CD8-positive, alpha-beta T cell (primary cell): ENCODE measurements at places on chromosomes 12 and 14.

- peak; percentile 21 for DNase-seq
These were observed 768 bp downstream of the PTPN11 start for GRCh38 chr12:112419297-112420133.

DNA sequence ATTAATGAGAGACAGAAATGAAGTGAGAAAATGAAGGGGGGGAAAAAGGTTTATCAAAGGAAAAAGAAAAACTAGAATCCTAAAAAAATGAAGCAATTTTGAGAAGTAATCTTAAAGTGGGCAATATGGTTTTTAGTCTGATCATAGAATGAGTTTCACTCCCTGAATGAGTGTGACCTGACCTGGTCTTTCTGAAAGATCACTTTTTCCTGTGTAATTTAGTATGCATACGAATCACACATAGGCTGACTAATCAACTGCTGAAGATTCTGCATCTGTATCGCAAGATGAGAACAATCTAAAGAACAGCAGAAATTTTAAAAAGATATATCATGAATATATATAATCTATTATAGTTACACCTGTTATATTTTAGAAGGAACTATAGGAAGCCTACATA, 11.3 kb downstream of the GNPTAB start:
- no peak for DNase-seq

DNA sequence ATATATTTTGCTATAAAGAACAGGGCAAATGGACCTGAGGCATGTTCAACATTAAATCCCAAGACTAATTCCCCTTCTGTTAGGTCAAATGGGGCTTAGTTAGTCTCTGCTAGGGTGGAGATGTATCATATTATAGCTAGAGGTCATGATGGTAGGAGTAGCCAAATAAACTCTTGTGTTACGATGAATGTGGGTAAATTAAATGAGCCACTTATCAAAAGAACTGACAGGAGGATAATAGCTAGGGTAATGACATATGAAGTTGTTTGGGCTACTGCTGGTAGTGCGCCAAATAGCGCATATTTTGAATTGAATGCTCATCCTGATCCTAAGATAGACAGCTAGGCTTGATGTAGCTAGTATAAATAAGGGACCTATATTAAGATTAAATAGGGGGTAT, 445.0 kb downstream of the GXYLT1 start:
- DNase-seq = no peak

- DNase-seq = no peak
These were observed 7.8 kb downstream of the ADIPOR2 start for GRCh38 chr12:1698720-1699119.

DNA sequence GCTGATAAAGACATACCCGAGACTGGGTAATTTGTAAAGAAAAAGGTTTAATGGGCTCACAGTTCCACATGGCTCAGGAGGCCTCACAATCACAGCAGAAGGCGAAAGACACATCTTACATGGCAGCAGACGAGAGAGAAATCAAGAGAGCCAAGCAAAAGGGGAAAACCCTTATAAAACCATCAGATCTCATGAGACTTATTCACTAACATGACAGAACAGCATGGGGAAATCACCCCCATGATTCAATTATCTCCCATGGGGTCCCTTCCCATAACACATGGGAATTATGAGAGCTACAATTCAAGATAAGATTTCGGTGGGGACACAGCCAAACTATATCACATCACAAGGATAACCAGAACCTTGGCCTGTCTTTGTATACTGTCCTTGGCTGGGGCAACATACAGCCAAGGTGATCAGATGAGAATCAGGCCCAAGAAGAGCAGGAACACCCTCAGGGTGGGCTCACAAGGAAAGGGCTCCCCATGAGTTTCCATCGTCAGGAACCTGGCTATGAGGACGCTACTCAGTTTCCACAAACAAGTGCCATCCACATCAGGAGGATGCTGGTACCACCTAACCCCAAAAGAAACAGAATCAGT, 152.7 kb downstream of the FOXN3 start:
- DNase-seq = no peak

- DNase-seq = no peak
These were observed 12.2 kb downstream of the SDR9C7 start for GRCh38 chr12:56922031-56922430.

- no peak for DNase-seq
These were observed 15.5 kb downstream of the FZD10 start for GRCh38 chr12:130177635-130178242.

GRCh38 chr14:91175291-91176201, 61.7 kb downstream of the DGLUCY start:
- no peak for DNase-seq

DNA sequence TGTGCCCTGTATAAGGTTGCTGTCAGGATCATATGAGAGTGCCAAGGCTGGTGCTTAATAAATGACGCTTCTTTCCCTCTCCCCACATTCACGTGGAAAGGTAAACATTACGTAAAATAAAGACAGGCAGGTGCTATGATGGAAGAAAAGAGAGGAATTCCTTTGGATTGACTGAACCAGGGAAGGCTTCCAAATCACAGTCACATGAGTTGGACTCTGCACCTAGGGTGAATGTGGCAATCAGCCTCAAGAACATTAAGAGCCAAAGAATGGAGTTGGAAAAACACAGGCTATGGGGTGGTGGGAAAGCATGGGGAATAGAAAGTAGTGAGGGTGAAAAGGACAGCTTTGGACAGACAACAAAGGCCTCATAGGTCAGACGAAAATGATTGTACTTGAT, 473.1 kb downstream of the VRK1 start:
- no peak for DNase-seq

GRCh38 chr12:42893803-42894202, 304.3 kb upstream of the PRICKLE1 start:
- no peak for DNase-seq

DNA sequence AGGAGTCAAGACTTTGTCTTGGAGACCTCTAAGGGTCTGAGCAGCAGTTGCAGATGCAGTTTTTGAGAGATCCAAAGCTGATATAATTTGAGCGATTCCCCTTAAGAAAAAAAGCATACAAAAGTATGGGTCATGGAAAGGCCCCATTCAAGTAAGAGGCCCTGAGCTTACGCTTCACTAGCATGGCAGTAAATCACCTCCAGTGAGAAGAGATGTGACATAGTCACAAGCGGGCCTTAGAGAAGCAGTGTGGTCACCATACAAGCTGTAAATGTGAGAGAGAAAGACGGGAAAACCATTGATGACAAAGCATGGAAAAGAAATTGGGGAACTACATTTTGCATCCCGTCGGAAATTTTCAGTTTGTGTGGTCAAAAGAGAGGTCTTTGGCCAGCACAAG, 70.6 kb upstream of the GSC start:
- no peak for DNase-seq

DNA sequence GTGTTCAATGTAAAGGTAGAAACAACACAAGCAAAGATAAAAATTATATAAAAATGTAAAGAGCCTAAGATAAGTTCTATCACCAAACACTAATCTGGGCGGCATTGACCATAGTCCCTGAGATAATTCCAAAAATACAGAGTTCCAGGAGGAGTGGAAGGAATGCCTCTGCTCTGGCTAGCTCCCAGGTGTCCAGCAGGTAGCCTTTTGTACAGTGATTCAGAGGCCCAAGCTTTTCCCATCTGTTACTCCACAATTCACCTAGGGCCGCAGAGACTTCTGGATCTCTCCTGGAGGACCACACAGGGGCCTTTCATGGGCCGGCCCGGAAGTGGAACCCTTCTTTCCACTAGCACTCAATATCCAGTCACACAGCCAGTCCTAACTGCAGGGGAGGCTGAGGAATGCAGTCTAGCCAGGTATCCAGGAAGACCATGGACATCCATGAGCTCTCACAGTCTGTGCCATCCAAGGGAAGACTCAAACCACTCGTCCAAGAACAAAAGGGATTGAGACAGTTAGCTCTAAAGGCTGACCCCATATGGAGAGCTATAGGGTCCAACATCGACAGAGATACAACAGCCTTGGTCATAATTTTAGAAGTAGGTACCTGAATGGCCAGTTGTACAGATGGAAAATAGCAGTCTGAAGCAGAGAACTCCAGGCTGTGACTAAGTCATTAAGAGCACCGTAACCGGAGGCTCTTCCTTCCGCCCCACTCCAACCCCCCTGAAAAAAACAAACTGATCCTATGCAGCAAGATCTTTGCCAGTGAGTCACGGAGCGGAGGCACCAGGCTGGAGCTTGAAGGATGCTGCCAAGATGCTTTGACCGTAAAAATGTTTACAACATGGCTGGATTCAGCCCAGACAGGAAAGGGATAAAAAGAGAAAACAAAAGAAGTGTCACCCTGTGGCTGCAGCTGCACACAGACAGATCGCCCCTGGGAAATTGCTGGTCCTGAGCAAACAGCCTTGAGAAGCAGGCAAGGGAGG, 204.8 kb downstream of the NUAK1 start:
- no peak for DNase-seq

DNA sequence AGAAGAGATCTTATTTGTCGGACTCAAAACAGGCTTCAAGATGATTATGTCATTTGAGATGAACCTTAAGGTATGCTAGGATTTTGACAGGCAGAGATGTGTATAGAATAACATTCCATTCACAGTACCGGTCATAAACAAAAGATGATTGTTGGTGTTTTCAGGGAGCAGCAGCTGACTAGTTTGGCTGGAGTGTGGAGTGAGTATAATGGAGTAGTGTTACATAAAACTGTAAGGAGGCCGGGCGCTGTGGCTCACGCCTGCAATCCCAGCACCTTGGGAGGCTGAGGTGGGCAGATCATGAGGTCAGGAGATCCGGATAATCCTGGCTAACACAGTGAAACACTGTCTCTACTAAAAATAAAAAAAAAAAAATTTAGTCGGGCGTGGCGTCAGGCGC, 23.9 kb downstream of the SERPINA10 start:
- no peak for DNase-seq

DNA sequence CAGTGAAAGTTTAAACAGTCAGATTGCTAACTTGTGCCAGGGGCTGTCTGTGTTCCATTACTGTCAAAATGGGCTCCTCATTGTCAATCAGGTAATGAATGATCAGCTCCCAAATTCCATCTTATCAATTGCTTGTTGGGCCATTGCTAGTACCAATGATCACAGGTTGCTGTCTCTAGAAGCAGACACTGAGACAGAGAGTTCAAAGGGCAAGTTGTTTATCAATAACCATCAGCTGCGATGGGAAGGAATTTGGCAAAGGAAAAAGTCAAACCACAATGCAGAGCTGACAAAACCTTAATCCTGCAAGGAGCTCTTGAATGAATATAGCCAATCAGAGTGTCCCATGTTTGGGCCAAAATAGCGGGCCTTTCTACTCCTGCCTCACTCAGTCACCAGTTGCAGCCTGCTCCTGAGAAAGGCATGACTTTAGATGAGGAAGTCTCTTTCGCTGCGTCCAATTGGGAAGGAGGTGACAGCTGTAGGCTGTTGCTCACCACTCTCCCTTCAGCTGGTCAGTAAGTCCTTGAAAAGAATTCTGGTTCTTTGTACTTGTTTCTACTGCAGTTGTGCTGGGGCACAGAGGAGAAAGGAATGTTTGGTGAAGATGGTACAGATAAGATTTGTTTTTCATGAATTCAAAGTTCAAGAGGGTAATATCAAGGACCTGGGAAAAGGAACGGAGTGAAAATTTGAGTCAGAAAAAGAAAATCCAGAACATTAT, 179.2 kb upstream of the PDE3A start:
- no peak for DNase-seq

GRCh38 chr12:15192720-15193119, 28.5 kb downstream of the RERG start:
- no peak for DNase-seq

- DNase-seq = no peak
These were observed 147.8 kb downstream of the GCH1 start for GRCh38 chr14:54754623-54755386.

DNA sequence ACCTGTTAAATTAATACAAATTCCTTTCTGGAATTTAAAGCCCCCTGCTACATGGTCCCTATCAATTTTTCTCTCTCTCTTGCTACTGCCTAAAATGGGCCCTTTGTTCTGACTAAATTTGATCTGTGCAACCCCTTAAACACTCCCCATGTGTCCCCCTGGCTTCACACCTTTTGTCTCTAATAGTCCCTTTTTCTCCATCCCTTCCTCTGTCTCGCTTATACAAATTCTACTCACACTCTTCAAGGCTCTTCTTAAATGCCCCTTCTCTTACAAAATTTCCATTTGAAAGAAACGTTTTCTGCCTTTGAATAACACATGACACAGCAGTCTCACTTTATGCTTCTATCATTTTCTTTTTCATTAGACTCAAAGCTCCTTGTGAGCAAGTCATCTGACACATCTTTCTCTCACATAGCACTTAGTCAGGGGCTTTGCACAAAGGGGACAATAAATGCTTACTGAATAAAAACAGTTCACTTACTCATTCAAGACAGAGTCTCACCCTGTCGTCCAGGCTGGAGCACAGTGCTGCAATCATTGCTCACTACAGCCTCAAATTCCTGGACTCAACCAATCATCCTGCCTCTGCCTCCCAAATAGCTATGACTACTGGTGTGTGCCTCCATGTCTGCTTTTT, 41.5 kb upstream of the NR2C1 start:
- DNase-seq = no peak

GRCh38 chr12:38555620-38556591, 239.3 kb downstream of the ALG10B start:
- DNase-seq = no peak

- no peak for DNase-seq
These were observed 10.2 kb downstream of the NT5DC3 start for GRCh38 chr12:103830730-103831320.

DNA sequence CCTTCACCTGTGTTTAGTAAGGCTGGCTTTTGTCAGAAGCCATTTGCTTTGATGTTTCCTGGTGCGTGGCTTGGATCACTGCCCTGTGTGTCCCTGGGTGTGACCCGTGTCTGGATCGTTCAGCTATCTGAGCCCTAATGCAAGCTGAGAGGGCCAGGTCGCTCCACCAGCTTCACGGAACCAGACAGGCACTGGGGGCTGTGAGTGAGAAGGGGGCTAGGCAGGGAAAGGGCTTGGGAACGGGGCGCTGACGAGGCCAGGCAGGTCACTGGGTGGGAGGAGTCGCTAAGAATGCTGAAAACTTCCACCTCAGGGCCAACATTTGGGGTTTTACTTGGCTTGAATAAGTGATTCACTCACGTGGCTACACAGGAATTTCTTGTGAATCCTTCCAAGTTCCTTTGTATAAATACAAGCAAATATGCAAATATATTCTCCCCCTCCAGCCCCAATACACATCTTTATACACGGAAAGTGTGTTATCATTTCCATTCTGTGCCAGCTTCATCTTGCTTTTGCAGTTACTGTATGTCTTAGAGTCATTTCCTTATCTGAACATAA, 24.2 kb upstream of the MMP17 start:
- DNase-seq = no peak

DNA sequence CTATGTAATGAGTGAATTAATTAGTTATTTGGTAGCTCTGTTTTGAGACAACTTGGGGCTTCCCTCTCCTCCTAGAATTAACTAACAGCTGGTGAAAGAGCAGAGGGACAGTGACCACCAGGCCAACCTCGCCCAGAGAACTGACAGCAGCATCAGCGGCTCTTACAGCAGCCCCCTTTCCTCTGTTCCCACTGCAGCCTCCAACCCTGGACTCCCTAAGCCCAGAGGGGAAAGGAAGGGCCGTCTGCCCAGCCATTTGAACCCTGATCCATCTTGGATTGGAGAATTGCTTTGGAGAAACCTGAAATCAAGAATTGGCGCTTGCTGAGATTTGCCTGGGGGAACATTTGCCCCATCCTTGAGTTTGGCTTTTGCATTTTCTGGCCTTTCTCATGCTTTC, 45.5 kb downstream of the B4GALNT3 start:
- DNase-seq = no peak
